NCI-H1105 (cell line): ENCODE measurements at places on chromosomes 12 and 14.
A peak's percentile ranks its signal among the peaks of the same experiment; 100 is the strongest.

DNA sequence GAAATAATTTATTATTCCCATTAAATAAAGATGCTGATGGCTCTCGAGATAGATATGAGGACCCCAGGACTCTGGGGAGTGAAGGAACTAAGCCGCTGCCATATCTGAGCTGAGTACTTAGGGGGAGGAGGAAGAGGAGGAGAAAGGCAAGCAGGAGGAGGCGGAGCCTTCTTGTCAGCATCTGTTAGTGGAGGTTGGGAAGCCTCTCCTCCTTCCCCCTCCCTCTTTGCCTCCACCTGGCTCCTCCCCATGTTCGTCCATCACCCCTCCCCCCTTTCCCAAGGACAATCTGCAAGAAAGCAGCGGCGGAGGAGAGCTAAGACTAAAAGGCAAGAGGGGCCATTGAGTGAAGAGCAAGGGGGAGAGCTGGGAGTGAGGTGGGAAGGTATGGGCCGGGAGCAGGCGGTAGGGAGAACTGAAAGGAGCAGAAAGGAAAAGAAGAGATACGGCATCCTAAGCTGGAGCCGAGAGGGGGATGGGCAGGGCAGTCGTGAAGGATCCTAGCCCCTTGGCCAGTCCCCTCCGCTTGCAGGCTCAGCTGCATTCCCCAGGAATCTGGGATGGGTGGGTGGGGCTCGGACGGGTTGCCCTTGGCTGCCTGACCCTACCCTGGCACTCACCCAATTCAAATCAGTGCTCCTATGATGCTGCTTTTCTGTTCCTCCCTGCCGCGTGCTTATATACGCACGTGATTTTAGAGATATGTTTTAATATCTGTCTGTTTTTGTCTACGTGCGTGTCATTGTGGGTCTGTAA, at the start of gene PFKM:
Gene PFKM, plus strand, starts transcription at position 287 of the 756 bp plus-strand sequence. CDS start 3,411 bp downstream, outside the sequence.
- peak; percentile 83 for DNase-seq

DNA sequence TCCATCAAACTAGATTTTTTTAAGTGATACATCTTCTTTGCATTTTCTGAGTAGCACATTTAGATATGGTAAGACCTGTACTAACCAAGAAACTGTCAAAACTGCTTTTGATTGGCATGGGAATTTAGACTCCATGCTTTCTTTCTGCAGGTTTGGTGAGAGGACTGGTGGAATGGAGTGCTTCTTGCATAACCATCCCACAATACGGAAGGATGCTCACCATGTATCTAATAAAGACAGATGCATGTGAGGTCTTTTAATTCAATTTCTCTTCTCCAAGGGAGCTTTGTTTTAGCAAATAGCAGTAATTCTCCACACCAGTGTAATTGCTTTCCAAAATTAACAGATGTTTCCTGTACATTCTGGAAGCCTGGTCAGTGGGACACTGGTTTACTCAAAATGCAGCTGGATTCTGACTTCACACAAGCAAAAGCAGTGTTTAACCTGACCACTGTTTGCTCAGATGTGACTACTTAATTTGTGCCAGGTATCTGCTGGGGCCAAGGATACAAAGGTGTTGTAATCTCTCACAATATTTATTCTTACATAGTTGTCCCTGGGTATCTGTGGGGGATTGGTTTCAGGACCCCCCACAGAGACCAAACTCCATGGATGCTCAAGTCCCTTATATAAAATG, 26.1 kb downstream of the FGD6 start:
- DNase-seq, result no peak

- DNase-seq, result no peak
Observed at GRCh38 chr12:87760943-87761342, 268.3 kb downstream of the C12orf50 start.

DNA sequence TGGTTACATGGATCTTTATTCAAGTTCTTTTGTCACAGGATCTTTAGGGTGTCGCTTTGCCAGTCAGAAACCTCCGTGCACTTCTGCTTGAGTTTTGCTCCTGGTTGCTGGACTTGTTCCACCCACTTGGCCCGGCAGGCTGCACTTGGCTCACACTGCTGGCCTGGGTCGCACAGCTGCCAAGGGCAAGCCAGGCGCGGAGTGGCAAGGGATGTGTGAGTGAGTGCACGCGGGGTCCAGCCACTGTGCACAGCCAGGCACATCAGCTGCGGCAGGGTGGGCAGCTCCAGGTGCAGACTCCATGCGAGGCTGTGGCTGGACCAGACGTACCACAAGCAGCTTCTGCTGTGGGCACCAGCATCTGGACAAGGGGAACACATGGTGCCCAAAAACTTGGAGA, 76.6 kb downstream of the DERA start:
- DNase-seq, result no peak

DNA sequence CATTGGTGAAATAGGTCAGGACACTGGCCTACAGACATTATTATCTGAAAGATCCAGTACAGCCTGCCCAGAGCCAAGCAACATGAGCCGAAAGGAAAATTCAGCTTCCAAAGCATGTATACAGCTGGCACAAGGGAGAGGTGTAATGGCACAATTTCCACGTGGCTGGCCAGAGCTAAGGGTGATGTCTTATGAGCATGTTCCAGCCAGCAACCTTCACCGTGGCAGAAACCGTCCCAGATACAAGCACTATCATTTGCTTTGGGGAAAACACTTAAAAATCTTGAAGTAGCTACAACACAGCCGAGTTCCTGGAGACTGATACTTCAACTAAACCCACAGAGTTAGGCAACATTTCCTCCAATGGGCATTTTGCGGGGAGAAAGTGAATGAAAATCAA, 44.5 kb downstream of the CORO1C start:
- no peak for DNase-seq

GRCh38 chr12:19430988-19431387, 8.3 kb upstream of the AEBP2 start:
- no peak for DNase-seq

DNA sequence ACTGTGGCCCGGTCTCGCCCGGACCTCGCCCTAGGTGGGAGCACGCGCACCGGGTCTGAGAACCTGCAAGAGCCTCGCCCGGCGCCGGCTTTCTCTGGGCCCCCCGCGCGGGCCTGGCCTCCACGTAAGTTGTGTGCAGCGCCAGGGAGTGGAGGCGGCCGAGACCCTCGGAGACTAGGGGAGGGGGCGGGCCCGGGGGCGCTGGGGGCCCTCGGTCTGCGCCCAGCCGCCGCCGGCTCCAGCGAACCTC, 183 bp upstream of the PRMT8 start:
- no peak for DNase-seq

DNA sequence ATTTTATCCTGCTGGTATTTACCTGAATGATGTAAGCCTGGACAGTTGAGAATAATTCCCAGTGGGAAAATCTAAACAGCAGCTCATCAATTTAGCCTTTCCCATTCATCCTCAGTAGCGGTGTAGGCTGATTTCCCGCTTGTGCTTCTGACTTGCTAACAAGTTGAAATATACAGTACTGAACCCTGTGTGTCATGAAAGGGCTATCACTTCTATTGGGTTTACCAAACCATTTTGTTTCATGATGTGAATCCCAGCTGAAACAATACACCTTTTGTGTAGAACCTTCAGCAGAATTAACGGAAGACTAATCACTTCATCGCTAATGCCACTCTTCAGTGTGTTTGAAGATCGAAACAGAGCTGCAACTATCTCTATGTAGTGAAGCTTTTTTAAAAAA, 88.4 kb downstream of the POLR3B start:
- peak; percentile 35 for DNase-seq

- no peak for DNase-seq
Observed at GRCh38 chr14:80658155-80658554, 283.4 kb downstream of the CEP128 start.

GRCh38 chr14:46769292-46769691, 117.7 kb upstream of the RPL10L start:
- no peak for DNase-seq

DNA sequence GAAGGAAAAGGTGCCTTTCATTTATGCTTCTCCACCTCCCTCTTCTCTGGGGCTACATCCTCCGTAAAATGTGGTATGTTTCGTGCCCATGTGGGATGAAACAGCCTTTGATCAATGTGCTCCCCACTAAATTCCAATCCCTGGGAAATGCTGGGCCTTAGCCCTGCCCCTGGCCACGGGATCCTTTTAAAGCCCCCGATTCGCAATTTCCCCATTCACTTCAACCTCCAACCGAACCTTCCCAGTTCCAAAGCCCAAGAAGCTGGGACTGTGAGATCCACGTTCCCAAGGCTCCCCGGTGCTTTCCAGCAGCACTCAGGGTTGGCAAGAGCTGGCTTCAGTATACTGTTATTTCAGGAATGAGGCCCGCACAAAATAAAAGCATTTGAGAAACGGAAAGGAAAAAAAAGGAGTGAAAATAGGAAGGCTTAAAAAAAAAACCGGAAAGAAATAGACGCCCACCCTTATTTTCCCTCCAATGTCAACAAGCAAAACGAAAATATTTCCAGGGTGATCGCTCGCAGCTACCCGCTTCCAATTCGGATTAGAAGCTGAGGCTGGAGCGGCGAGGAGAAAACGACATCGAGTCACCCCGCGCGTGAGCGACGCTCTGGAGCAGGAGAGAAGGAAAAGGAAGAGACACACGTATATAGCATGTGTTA, 1.3 kb upstream of the FOXG1 start:
- DNase-seq, result no peak

- no peak for DNase-seq
Observed at GRCh38 chr14:76326918-76327689, 48.8 kb upstream of the ESRRB start.

- DNase-seq, result no peak
Observed at GRCh38 chr12:32205731-32206130, 99.1 kb downstream of the BICD1 start.

DNA sequence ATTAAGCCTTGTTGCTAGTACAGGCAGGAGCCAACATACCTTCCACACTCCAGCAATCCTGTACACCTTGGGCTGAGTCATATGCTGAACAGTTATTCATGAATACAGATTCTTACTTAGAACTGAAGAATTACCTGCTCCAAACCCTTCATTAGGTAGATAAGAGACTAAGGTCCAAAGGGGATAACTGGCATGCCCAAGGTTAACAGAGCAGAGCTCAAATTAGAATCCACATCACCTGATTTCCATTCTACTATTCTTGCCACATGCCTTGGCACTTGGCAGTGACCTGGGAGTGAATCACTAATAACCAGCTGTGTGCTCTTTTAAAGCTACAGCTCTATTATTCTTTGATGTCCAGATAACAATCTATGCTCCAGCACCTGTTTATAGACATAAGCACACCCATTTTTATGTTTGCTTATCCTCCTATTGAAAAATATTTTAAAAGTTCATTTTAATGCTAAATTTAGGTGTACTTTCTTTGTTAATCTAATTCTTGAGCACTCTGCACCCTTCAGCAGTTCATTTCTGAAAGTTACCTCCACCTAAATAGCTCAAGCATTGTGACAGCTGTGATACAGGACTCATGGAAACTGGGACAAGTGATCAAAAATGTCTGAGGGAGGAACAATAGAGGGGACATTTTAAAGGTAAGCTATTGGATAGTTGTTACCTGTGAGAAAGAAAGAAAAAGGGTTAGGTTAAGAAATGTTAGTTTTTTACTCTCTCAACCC, 19.4 kb downstream of the LPCAT3 start:
- DNase-seq, result no peak

DNA sequence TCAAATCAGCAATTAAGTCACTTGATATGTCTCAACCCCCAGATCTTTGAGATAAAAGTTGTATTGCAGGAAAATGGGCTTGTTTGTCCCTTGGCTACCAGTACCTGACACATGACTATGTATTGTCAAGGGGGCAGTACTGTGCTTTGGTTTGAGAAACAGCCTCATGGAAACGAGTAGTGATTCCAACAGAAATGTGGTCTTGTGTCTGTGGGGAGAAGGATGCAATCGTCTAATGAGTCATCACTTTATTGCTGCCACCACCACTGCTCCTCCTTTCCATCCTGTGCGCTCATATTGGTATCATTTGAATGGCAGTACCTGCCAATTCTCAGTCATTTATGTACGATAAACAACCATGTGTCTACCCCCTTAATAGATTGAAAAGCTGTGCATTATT, 72.8 kb upstream of the ARHGAP5 start:
- no peak for DNase-seq

GRCh38 chr12:3684449-3685051, 68.4 kb downstream of the CRACR2A start:
- DNase-seq, result no peak

DNA sequence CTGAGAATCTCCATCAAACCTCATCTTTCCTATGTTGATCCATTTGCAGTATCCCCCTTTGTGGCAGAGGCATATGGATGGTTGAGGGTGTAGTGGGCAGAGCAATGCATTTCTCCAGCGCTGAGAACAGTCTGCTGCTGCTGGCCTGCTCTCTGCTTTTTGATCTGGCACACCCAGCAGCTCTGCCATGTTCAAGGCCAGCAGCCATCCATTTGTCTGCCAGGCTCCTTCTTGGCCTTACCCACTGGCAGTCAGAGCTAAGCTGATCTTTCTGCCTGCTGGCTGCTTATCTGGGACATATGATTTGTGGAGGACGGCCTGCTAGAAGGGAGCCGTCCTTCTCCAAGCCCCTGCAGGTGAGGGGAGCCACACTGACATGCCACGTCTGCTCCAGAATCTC, 17.0 kb downstream of the NPC2 start:
- DNase-seq, result no peak

GRCh38 chr14:59918824-59919569, 947 bp upstream of the LRRC9 start:
- peak; percentile 47 for DNase-seq

DNA sequence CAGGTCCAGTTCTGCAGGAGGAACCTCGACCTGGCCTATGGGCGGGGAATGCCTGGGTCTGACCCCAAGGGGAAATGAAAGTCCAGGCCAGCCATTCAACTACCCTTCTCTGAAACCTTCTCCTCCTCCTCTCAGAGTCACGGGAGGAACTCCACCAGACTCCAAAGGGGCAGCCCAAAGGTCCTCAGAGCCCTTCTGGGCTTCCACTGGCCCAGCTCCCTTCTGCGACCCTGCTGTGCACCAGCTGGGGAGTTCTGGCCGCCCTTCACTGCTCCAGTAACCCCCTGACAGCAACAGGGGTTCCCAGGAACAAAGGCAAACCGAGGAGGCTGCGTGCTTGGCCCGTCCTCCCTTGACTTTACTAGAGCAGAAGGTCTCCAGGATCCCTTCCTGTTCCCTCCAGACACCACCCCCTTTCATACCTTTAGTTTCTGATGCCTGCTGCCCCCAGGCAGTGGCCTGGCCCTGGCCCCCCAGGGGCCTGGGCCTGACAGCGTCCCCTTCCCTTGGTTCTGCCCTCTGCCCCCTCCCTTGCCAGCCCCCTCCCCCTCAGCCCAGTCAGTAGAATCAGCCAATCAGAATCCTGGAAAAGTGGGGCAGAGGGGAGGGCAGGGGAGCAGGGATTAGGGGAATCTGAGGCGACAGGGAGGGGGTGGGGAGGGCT, 850 bp upstream of the ZNF385A start:
- DNase-seq, result no peak
